ENCODE measurements at places on chromosomes 3 and 15.

- DNase-seq, result no peak
These were observed 39.9 kb upstream of the MB21D2 start for GRCh38 chr3:192957441-192958021.

DNA sequence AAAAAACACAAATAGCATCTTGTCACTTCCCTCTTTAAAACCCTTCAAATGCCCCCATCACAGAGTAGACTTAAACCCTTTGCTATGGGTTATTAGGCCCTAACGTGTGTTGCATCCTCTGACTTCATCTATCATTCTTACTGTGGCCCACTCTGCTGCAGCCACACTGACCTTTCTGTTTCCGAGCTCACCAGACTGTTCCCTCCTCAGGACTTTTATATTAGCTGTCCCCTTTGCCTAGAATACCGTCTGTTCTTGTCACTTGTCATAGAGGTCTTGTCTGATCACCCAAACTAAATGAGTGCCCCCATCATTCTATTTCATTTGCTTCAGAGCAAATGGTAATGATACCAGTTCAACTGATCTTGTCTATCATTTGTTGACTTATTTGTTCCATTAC lies 877 bp upstream of the FEM1B start:
- DNase-seq, result no peak

GRCh38 chr3:190617185-190617584 lies 103.3 kb downstream of the IL1RAP start:
- peak; percentile 28 for DNase-seq

GRCh38 chr3:52355526-52355925 lies 39.4 kb downstream of the DNAH1 start:
- no peak for DNase-seq

GRCh38 chr3:5136211-5136918 lies 14.3 kb downstream of the ARL8B start:
- no peak for DNase-seq

DNA sequence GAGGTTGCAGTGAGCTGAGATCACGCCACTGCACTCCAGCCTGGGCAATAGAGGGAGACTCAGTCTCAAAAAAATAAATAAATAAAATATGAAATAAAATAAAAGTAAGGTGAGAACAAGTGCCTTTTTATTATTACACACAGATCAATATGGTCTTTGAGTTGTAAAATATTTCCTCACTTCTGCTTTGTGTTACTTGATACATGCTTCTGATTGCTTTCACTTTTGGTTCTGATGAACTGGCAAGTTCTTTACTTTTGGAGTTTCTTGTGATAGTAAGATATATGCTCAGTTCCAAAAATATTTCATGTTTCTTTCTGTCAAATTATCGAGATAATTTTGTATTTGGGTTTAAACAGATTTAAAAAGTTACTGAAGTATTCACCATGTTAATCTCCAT lies 16.6 kb upstream of the GYG1 start:
- no peak for DNase-seq

GRCh38 chr3:77913524-77914174 lies 873.8 kb downstream of the ROBO2 start:
- no peak for DNase-seq

DNA sequence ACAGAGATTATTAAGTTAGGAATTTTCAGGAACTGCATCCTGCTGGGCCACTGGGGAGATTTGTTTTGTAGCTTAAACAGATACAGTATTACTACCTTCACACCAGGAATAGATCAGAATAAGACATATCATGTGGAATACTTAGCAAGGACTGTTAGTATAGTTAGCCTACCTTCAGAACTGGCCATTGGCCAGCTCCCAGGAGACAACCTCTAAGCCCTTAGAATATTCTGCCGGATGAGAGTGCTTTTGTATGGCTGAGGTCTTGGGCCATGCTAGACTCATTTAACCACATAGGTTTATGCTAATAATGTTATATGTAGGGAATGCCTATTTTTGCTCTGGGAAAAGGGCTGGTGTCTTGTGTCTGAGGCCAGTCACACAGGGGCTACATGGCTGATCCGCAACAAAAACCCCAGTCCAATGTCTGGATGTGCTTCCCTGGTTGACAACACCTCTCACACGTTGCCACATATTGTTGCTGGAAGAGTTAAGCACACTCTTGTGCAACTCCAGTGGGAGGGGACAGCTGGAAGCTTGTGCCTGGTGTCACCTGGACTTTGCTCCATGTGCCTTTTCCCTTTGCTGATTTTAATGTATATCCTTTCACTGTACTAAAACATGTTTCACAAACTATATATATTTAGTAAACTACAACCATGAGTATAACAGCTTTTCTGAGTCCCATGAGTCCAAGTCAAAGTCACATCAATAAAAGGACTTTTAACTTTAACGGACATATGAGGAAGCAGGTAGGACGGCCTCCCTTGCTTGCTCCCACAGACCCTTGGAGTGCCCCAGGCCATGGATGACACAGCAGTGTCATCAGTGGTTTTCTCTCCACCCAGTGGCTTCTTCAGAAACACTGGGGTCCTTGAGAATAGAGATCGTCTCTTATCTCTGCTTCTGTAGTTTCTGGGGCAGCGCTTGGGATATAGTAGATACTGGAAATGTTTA lies 118.0 kb upstream of the C3orf80 start:
- no peak for DNase-seq
